ENCODE measurements at places on chromosomes 11 and 22. TPM values are rescaled to one million over a fixed set of nuclear protein-coding genes. Genes with fewer than 3 reads are reported as not detected.

The OR4D5 gene
- not detected for total RNA-seq

The TRPM5 gene
- not detected for total RNA-seq

The ASRGL1 gene
- 2.4 TPM for total RNA-seq

- peak overlapping the region; percentile 89 for H3K4me3 ChIP-seq
- no peaks in the 10 kb centered on the region for H3K27me3 ChIP-seq
- peaks cover 58% of the 10 kb centered on the region for H3K4me1 ChIP-seq
- no peak for DNase-seq
Measured at GRCh38 chr22:31750365-31751284, 693 bp upstream of the PRR14L start.

The SMIM35 gene
- total RNA-seq, result not detected

The SCN3B gene
- total RNA-seq, result not detected

DNA sequence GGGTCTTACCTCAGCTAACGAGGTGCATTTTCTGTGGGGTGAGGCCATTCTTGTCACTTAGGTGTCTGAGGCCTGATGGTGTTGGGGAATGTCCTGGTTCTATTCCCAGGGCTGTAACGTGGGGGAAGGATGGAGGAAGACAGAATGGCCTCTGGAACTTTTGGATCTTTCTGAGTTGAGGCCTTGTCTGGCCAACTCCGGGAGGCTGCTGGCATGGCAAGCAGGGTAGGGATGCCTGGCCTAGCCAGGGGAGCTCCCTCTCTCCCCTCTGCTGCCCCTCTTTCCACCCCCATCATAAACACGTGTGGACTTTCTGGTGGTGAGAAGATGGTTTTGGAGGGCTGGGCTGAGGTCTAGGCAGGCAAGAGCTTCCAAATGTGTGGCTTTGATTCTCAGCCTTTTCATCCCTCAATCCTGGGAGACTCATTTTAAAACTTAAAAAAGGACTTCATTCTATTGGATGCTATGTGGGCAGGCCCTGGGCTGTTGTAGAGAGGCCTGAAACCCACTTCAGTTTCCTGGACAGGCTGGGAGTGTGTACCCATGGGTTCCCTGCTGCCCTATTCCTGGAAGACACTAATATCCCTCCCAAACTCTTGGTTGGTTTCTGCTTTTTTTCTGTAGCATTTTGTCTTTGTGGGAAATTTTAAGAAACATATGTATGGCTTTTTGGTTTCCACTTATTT is 30.9 kb downstream of the ZBTB16 start:
- peaks cover 7% of the 10 kb centered on the region for H3K27me3 ChIP-seq
- no peak overlapping the region for H3K4me3 ChIP-seq
- H3K27ac ChIP-seq, result no peak overlapping the region

DNA sequence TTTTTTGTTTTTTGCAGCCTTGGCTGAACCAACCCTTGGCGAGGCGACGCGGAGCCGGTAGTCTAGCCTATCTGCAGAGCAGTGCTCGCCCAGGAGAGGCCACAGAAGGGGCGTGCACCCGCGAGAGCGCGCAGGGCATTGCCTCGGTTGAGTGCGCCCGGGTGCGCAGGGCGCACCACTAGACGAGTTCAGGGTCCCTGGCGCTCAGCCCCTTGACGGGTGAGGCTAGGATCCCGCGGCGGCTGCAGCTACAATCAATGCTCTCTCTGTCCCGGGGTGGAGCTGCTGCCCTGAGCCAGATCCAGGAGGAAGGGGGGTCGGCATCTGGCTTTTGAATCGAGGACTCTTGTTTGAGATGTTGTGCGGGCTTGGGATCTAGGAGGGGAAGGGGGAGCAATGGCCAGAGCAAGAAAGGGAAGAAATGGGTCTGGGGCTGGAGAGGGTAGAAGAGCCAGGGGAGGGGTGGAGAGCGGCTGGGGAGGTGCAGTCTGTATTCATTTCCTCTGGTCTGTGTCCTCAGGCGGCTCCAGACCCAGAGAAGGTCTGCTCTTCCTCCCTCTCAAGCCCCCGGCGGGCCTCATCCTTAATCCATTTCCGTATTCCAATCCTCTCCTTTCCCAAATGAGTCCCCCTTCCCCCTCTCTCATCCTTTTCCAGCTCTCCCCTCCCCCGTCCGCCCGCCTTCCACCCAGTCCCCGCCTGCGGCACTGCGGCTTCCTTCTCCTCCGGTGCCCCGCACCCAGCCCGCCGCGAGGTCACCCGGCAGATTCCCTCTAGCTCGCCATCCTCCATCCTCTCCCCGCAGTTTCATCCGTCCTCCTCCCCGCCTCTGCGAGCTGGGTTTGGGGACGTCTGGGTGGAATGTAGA is 797 bp downstream of the THY1 start:
- H3K27ac ChIP-seq, result no peak overlapping the region
- peak overlapping the region; percentile 81 for H3K4me3 ChIP-seq
- peaks cover 29% of the 10 kb centered on the region for H3K4me1 ChIP-seq

The LMO1 gene
- total RNA-seq, result not detected

DNA sequence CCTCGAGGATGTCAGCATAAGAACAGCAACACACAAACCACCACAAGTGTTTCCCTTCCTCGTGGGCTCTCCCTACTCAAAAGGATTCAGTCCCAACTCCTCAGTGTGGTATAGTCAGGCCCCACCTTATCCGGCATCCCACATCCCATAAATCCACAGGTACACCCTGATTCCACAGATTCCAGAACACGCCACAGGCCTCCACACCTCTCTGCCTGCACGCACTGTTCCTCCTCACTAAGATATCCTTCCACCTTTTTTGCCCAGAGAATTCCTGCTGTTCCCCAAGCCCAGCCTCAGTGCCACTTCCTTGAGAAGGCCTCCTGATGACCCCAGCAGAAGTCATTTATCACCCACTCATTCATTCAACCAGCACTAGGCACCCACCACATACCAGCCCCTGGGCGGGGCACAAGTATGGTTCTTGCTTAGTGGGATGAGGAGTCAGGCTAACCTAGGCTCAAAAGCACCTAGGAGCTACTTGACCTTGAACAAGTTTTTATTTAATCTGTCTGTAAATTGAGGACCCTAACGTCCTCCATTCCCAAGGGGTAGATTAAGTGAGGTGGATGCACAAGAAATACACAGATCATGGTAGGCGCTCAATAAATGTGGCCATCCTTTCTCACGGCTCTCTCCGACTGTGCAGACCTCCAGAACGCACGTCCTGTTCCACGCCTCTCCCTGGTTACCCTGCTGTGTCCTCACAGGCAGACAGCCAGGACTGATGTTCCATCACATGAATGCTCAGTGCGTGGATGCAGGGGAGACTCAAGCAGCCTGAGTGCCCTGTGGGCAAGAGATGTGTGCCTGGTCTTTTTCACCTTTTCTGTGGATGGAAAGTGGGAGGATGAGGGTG is 2.1 kb upstream of the KCNJ4 start:
- peaks cover 56% of the 10 kb centered on the region for H3K27me3 ChIP-seq
- H3K4me3 ChIP-seq, result peak overlapping the region; percentile 59
- no peak overlapping the region for H3K27ac ChIP-seq
- H3K36me3 ChIP-seq, result no peaks in the 10 kb centered on the region

GRCh38 chr11:64834031-64834722 is 10.3 kb downstream of the CDC42BPG start:
- no peaks in the 10 kb centered on the region for H3K27me3 ChIP-seq
- H3K4me1 ChIP-seq, result no peaks in the 10 kb centered on the region
- no peak overlapping the region for H3K4me3 ChIP-seq
- no peak overlapping the region for H3K27ac ChIP-seq

The C11orf91 gene
- 0.75 TPM for total RNA-seq

DNA sequence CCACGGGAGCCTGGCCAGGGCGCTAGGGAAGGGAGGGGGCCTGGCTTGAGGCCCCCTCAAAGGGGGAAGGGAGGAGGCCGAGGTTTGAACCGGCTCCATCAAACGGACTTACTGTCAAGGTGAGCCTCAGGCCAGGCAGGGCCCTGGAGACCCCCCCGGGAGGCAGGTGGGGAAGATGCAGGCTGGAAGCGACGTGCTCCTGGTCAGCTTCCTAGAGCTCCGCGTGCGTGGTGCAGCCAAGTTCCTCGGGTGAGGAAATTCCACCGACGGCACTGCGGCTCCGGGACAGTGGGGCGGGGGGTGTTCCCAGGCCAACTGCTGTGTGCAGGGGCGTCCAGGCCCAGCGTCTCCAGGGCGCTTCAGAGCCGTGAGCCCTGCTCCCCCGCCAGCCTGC is 7.2 kb upstream of the TRABD start:
- no peaks in the 10 kb centered on the region for H3K36me3 ChIP-seq
- no peak overlapping the region for H3K4me3 ChIP-seq
- H3K27ac ChIP-seq, result no peak overlapping the region
- no peak for DNase-seq

The CLMP gene
- total RNA-seq, result 24.8 TPM

GRCh38 chr22:42412744-42413333 is 19.4 kb downstream of the NFAM1 start:
- no peak overlapping the region for H3K27ac ChIP-seq
- H3K36me3 ChIP-seq, result no peaks in the 10 kb centered on the region
- H3K4me1 ChIP-seq, result no peaks in the 10 kb centered on the region
- H3K4me3 ChIP-seq, result no peak overlapping the region
- H3K27me3 ChIP-seq, result peaks cover 9% of the 10 kb centered on the region

GRCh38 chr11:76166314-76166713 is 40.0 kb downstream of the WNT11 start:
- no peaks in the 10 kb centered on the region for H3K36me3 ChIP-seq
- no peak overlapping the region for H3K4me3 ChIP-seq
- no peaks in the 10 kb centered on the region for H3K27me3 ChIP-seq
- peaks cover 19% of the 10 kb centered on the region for H3K4me1 ChIP-seq
- no peak overlapping the region for H3K27ac ChIP-seq

DNA sequence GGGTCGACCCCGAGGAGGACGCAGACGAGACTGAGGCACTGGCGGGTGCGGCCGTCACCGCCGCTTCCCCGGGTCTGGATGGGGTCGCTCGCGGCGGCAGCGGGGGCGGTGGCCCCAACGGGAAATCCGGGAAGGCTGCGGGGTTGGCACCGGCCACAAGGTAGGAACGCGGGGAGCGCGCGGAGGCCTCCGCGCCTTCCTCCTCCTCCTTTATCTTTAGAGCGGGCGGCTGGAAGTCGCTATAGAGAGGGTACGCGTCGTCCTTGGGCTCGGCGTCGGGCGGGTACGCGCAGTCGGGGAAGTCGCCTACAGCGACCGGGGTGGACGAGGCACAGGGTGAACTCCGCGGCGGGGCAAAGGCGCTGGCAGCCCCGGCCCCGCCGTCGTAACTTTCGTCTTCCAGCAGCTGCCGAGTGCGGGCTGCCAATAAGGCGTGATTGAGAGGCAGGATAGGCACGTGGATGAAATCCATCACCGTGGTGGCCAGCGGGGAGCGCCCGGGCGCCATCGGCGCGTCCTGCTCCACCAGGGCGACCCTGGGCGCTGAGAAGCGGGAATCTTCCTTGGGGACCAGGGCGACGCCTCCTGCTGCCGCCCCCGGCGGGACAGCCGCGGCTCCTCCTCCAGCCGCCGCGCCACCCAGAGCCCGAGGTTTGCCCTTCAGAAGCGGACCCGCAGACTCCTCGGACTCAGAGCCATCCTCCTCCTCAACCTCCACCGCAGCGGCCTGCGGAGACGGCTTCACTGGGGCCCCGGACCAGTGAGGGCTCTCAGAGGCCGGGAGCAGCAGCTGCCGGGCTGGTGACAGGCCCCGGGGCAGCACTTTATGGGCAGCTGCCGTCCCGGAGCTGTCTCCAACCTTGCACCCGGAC is 1.7 kb downstream of the PGR start:
- no peak overlapping the region for H3K27ac ChIP-seq
- peaks cover 21% of the 10 kb centered on the region for H3K4me1 ChIP-seq
- peak overlapping the region; percentile 55 for H3K4me3 ChIP-seq
- DNase-seq, result no peak

DNA sequence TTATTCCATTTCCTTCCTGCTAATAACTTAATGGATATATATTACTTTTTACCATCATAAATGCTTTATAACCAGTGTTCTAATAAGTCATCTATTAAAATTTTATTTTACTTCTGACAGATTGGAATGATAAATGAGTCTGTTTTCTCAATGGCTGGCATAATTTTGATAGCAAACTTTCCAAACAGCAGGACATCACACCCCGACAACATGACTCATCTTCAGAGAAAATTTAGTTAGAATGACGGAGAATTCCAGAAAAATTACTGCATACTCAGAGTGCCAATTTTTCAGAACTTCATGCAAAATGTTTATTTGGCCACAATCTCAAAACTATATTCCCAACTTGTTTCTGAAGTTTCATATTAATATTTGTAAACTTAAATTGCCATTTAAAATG is 174.4 kb downstream of the SWAP70 start:
- H3K36me3 ChIP-seq, result peaks cover 45% of the 10 kb centered on the region
- H3K4me1 ChIP-seq, result peaks cover 60% of the 10 kb centered on the region
- H3K4me3 ChIP-seq, result no peak overlapping the region
- DNase-seq, result no peak

- H3K27me3 ChIP-seq, result no peaks in the 10 kb centered on the region
- peaks cover 16% of the 10 kb centered on the region for H3K4me1 ChIP-seq
- H3K27ac ChIP-seq, result peak overlapping the region; percentile 23
- no peak for DNase-seq
- no peak overlapping the region for H3K4me3 ChIP-seq
Measured at GRCh38 chr11:112613051-112613972, 347.9 kb upstream of the NCAM1 start.

The OVCH2 gene
- not detected for total RNA-seq

The JOSD1 gene
- 85.5 TPM for total RNA-seq

DNA sequence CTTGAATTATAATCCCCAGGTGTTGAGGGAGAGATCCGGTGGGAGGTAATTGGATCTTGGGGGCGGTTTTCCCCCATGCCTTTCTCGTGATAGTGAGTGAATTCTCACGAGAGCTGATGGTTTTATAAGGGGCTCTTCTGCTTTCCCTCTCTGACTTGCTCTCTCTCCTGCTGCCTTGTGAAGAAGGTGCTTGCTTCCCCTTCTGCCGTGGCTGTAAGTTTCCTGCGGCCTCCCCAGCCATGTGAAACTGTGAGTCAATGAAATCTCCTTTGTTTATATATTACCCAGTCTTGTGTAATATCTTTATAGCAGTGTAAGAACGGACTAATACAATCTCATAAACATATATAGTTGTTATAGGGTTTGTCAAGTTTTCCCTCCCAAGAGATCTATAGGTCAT is 32.8 kb downstream of the KCNE3 start:
- H3K27ac ChIP-seq, result no peak overlapping the region
- DNase-seq, result no peak
- H3K4me3 ChIP-seq, result no peak overlapping the region
- peaks cover 13% of the 10 kb centered on the region for H3K4me1 ChIP-seq

- H3K27ac ChIP-seq, result no peak within 1 kb of the TSS
- DNase-seq, result peak; percentile 84
- peak within 1 kb of the TSS; percentile 55 for H3K4me3 ChIP-seq
- H3K4me1 ChIP-seq, result peaks cover 7% of the 10 kb centered on the region
- peaks cover 47% of the 10 kb centered on the region for H3K27me3 ChIP-seq
Measured at GRCh38 chr11:113475160-113475761, at the start of gene DRD2. TSS of gene DRD2 (minus strand) at chr11:113475398. CDS start at chr11:113424651, 50,747 bp downstream.

GRCh38 chr22:27409299-27409698 is 392.3 kb downstream of the MN1 start:
- no peaks in the 10 kb centered on the region for H3K27me3 ChIP-seq
- DNase-seq, result no peak
- peaks cover 21% of the 10 kb centered on the region for H3K4me1 ChIP-seq
- peaks cover 2% of the 10 kb centered on the region for H3K36me3 ChIP-seq

GRCh38 chr11:40294741-40295140 is 1164.7 kb downstream of the LRRC4C start:
- peaks cover 75% of the 10 kb centered on the region for H3K27me3 ChIP-seq
- no peak for DNase-seq
- H3K27ac ChIP-seq, result no peak overlapping the region
- H3K4me1 ChIP-seq, result peaks cover 24% of the 10 kb centered on the region
- H3K4me3 ChIP-seq, result no peak overlapping the region

GRCh38 chr22:20786536-20786979 is 12.6 kb downstream of the SERPIND1 start:
- no peaks in the 10 kb centered on the region for H3K27me3 ChIP-seq
- peaks cover 18% of the 10 kb centered on the region for H3K36me3 ChIP-seq
- peaks cover 3% of the 10 kb centered on the region for H3K4me1 ChIP-seq
- H3K27ac ChIP-seq, result no peak overlapping the region
- no peak for DNase-seq

- H3K36me3 ChIP-seq, result no peaks in the 10 kb centered on the region
- H3K4me3 ChIP-seq, result no peak overlapping the region
- no peaks in the 10 kb centered on the region for H3K4me1 ChIP-seq
- no peaks in the 10 kb centered on the region for H3K27me3 ChIP-seq
Measured at GRCh38 chr11:1109918-1110705, 35.4 kb downstream of the MUC2 start.
